Panc1 (cell line): ENCODE measurements at places on chromosomes 12 and 14. TPM values are rescaled to one million over a fixed set of nuclear protein-coding genes. Genes with fewer than 3 reads are reported as not detected.

- no peak for DNase-seq
- no peak overlapping the region for H3K27ac ChIP-seq
- no peak overlapping the region for H3K4me3 ChIP-seq
- no peaks in the 10 kb centered on the region for H3K27me3 ChIP-seq
- no peaks in the 10 kb centered on the region for H3K4me1 ChIP-seq
These were observed 96.7 kb downstream of the TRHDE start for GRCh38 chr12:72368719-72369422.

DNA sequence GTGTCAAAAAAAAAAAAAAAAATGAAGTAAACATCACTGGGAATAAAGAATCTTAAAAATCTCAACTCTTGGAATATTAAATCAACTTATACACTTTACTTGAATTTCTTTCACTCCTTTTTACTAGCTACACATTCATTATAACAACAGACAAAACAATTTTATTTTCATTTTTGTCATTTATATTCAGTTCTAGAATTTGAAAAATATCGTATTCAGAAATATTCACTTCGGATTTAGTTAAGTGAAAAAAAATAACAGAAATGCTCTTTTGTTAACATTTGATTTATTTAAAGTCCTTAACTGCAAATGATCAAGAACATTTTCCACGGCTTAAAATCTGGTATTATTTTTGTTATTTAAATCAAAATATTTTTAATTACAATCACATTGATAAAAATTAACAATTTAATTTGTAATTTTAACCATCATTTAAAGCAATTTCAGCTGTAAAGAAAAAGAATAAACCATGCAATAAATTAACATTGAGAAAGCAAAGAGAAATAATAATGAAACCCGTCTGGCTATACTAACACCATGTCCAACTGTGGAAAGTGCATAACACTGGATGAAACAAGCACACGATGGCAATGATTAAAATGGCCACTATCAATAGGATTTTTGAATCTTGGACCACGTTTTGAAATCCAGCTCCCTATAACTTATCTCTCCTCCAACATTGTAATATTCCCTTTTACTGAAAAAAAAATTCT lies 5.2 kb downstream of the FOXA1 start:
- no peak for DNase-seq
- H3K27me3 ChIP-seq = no peaks in the 10 kb centered on the region
- no peaks in the 10 kb centered on the region; the same call in 1 of the 2 replicates for H3K4me1 ChIP-seq
- H3K4me3 ChIP-seq = no peak overlapping the region

GRCh38 chr12:6945613-6946012 lies 1.8 kb downstream of the C12orf57 start:
- peaks cover 38% of the 10 kb centered on the region for H3K4me1 ChIP-seq
- peak overlapping the region; percentile 95 for H3K27ac ChIP-seq
- H3K36me3 ChIP-seq = no peaks in the 10 kb centered on the region; the same call in 1 of the 2 replicates
- H3K27me3 ChIP-seq = no peaks in the 10 kb centered on the region
- no peak for DNase-seq

- H3K27me3 ChIP-seq = no peaks in the 10 kb centered on the region
- H3K36me3 ChIP-seq = no peaks in the 10 kb centered on the region
- H3K27ac ChIP-seq = no peak overlapping the region
- DNase-seq = no peak
These were observed 25.4 kb downstream of the BATF start for GRCh38 chr14:75547552-75548250.

GRCh38 chr14:66610154-66610563 lies 102.2 kb downstream of the GPHN start:
- H3K4me3 ChIP-seq = no peak overlapping the region
- no peaks in the 10 kb centered on the region for H3K36me3 ChIP-seq
- no peak for DNase-seq

GRCh38 chr12:81797100-81797499 lies 38.0 kb upstream of the PPFIA2 start:
- no peak overlapping the region for H3K27ac ChIP-seq
- DNase-seq = no peak
- H3K27me3 ChIP-seq = no peaks in the 10 kb centered on the region
- H3K4me1 ChIP-seq = no peaks in the 10 kb centered on the region
- no peak overlapping the region for H3K4me3 ChIP-seq

- no peaks in the 10 kb centered on the region for H3K27me3 ChIP-seq
- H3K4me1 ChIP-seq = no peaks in the 10 kb centered on the region
- no peaks in the 10 kb centered on the region for H3K36me3 ChIP-seq
- DNase-seq = no peak
- H3K4me3 ChIP-seq = no peak overlapping the region
These were observed 17.2 kb downstream of the FAM234B start for GRCh38 chr12:13061377-13061776.

GRCh38 chr12:1798641-1799020 lies 21.7 kb upstream of the LRTM2 start:
- no peaks in the 10 kb centered on the region for H3K27me3 ChIP-seq
- DNase-seq = no peak

GRCh38 chr12:94970560-94970959 lies 32.9 kb downstream of the NDUFA12 start:
- H3K36me3 ChIP-seq = no peaks in the 10 kb centered on the region
- DNase-seq = no peak
- no peak overlapping the region for H3K4me3 ChIP-seq
- no peaks in the 10 kb centered on the region for H3K27me3 ChIP-seq
- H3K27ac ChIP-seq = no peak overlapping the region

DNA sequence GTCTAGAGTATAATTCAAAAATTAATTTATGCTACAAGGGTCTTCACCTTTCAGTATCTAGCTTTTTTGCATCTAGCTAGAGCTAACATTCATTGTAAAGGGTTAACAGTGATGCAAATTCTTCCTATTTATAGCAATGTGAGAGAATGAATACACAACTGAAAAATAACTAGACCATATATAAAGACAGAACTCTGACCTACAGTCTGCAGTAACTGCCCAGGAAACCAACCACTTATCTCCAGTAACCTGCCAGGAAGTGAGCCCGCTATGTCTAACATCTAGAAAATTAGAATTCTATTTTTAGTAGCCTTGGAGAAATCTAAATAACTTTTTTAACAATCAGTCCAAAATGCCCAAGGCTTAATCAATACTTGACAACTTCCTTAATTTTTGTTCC lies 1021.9 kb downstream of the LRFN5 start:
- H3K27me3 ChIP-seq = no peaks in the 10 kb centered on the region
- H3K4me3 ChIP-seq = no peak overlapping the region
- no peaks in the 10 kb centered on the region for H3K4me1 ChIP-seq
- no peaks in the 10 kb centered on the region for H3K36me3 ChIP-seq
- no peak overlapping the region for H3K27ac ChIP-seq

DNA sequence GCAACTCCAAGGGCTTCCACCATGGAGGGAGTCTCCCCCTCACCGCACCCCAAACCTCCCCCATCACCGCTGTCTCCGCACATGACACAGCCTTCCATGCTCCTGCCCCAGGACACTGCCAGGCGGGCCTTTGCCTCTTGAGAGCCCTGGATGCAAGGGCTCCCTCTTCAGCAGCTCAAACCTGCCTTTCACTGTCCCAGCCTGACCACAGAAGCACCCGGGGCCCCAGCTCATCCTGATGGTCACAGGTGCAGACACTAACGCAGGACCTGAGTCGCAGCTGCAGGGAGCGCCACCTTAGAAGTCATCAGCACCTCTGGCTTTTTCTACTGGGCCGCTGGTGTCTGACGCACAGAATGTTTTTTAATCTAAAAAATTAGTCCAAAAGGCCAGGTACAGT lies 54.0 kb downstream of the SYNE3 start:
- no peaks in the 10 kb centered on the region for H3K36me3 ChIP-seq
- H3K4me3 ChIP-seq = no peak overlapping the region
- H3K27me3 ChIP-seq = no peaks in the 10 kb centered on the region
- no peak overlapping the region for H3K27ac ChIP-seq
- DNase-seq = no peak
- H3K4me1 ChIP-seq = no peaks in the 10 kb centered on the region; the same call in 1 of the 2 replicates

DNA sequence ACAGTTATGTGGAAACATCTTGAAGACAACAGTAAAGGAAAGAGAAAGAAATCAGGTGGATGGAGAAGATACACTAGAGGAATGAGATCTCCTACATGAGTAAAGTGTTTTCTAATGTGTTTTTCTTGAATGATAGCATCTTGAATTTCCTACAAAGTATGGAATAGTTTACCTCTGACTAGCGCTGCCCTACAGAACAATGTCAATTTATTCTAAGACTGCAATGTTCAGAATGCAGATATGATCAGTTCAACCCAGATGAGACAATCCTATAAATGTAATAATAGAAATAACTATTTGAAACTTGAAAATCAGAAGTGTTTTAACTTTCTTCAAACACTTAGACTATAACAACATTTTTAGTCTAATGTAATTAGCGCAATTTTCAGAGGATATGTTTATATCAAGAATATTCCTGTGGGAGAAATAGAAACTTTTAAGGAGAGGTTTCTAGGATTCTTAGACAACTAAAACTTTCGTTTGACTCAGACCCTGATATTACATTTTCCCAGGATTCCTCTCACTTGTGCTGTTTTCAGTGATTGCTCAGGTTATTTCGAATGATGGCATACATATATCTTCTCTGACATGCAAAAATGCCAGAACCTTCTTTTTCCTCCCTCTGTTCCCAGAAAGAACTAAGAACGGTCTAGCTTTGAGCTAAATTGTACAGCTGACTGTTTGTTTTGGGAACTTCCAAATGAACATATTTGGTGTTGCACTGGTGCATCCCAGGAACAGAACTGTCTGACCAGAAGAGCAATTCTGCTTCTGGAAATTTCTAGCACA lies 1017.4 kb downstream of the DIO2 start:
- no peak for DNase-seq
- H3K4me1 ChIP-seq = no peaks in the 10 kb centered on the region
- no peak overlapping the region for H3K4me3 ChIP-seq
- H3K27me3 ChIP-seq = no peaks in the 10 kb centered on the region
- H3K36me3 ChIP-seq = no peaks in the 10 kb centered on the region

GRCh38 chr12:120892265-120892664 lies 11.9 kb downstream of the SPPL3 start:
- H3K27ac ChIP-seq = no peak overlapping the region
- H3K4me1 ChIP-seq = peaks cover 4% of the 10 kb centered on the region; the same call in 1 of the 2 replicates
- H3K27me3 ChIP-seq = no peaks in the 10 kb centered on the region
- no peaks in the 10 kb centered on the region for H3K36me3 ChIP-seq
- no peak overlapping the region for H3K4me3 ChIP-seq
- no peak for DNase-seq

- DNase-seq = no peak
- H3K27me3 ChIP-seq = no peaks in the 10 kb centered on the region
- H3K4me1 ChIP-seq = peaks cover 32% of the 10 kb centered on the region
- H3K36me3 ChIP-seq = no peaks in the 10 kb centered on the region
- H3K27ac ChIP-seq = no peak overlapping the region
These were observed 74.2 kb downstream of the DENND5B start for GRCh38 chr12:31516702-31517101.

GRCh38 chr12:21662122-21662792 lies 4.6 kb upstream of the LDHB start:
- H3K4me3 ChIP-seq = no peak overlapping the region
- H3K4me1 ChIP-seq = no peaks in the 10 kb centered on the region
- no peak overlapping the region for H3K27ac ChIP-seq
- H3K27me3 ChIP-seq = no peaks in the 10 kb centered on the region
- DNase-seq = no peak

DNA sequence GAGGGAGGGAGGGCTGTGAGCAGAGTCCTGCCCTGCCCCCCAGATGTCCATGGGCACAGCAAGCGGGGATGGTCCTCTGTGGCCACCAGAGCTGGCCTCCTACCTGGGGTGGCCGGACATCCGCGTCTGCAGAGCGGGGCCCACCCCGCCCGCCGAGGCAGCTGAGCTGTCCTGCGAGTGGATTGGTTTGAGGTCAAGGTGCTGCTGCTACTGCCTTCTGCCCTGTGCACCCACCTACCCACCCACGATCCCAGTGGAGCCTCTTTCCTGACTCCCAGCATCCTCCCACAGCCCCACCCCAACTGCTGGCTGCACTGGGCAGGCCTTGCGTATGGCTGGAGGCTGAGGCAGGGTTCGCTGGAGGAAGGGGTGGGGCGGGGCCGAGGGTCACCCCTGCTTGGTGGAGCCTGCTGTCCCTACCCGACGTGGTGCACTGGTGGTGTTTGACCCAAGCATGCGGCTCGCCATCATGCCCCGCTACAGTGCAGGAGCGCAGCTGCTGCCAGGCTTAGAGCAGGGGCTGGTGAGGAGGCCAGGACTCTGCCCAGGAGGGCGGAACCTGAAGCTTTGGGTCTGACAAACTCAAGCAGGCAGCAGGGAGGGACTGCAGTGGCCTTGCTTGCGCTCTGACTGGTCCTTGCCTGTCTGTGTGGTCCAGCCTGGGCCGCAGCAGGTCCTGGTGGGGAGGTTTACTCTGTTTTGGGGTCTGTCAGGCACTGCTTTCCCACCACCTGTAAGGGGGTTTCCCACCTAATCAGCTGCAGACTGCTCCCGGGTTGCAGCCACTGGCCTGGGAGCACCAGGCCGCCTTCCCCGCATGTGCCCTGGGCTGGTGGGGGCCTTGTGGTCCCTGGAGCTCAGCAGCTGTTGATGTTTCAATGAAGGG lies 23.7 kb downstream of the CEP170B start:
- no peaks in the 10 kb centered on the region for H3K36me3 ChIP-seq
- no peak overlapping the region for H3K4me3 ChIP-seq
- no peak for DNase-seq

- H3K27ac ChIP-seq = no peak overlapping the region
- no peaks in the 10 kb centered on the region for H3K27me3 ChIP-seq
- H3K36me3 ChIP-seq = no peaks in the 10 kb centered on the region
- H3K4me1 ChIP-seq = no peaks in the 10 kb centered on the region
- H3K4me3 ChIP-seq = no peak overlapping the region
- peak; percentile 18 for DNase-seq
These were observed 212.6 kb downstream of the SLC16A7 start for GRCh38 chr12:59808317-59808910.

The VRK1 gene
- total RNA-seq = 26.5 TPM

The SLC5A8 gene
- not detected for total RNA-seq

The B4GALNT1 gene
- 48.6 TPM for total RNA-seq

The MDGA2 gene
- not detected for total RNA-seq

The GZMH gene
- total RNA-seq = not detected

The IAPP gene
- not detected for total RNA-seq
